ENCODE measurements at places on chromosomes 7 and 10.

- no peak for DNase-seq
These were observed 540.7 kb downstream of the MAGI2 start for GRCh38 chr7:78912781-78913180.

DNA sequence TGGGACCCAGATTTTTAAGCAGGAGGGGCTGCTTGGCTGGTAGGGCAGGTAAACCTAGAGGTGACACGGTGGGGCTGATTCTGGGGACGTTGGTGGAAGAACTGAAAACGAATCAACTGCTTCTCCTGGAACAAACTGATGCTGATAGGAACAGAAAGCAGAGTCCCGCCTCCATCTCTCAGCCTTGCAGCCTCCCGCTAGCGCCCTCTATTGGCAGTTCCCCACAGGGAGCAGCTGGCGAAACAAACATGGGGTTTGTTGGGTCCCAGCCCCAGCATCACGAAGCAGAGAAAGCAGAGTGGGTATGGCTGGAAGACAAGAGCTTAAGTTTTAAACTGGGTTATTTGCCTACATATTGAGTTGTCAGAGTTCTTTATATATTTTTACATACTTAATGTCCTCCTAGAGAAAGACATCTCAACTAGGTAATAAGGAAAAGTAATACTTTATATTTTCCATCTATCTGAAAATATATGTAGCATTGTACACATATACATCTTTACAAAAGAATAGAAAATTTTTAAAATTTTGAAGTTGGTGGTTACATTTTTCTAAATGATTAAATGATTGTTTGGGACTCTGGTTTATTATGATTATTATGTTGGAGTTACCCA lies 42.3 kb upstream of the FOXI2 start:
- DNase-seq, result no peak

- no peak for DNase-seq
These were observed 191.2 kb downstream of the FZD1 start for GRCh38 chr7:91455411-91455810.

GRCh38 chr10:95560278-95561176 lies 644 bp downstream of the SORBS1 start:
- peak; percentile 80 for DNase-seq

DNA sequence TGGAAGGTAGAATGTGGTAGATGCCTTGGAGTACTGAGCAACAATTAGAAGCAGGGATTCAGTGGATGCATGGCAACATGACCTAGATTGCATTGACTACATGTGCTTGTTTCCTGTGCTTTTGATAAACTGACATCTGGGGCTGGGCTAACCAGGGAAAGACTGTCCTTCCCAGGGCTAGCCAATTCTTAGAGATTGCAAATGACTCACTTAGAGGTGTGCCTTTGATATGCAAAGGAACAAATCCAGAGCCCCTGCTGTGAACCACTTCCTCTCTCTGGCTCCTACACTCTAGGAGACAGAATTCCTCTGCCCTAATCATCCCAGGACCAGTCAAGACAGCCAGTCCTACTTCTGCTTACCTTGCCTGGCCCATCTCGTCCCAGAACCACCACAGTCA lies 651.5 kb downstream of the LRMDA start:
- no peak for DNase-seq

GRCh38 chr7:155062411-155062810 lies 7.7 kb upstream of the HTR5A start:
- no peak for DNase-seq

GRCh38 chr10:93143281-93143680 lies 69.6 kb downstream of the CYP26A1 start:
- DNase-seq, result no peak

GRCh38 chr10:78456649-78457400 lies 423.2 kb downstream of the RPS24 start:
- no peak for DNase-seq

GRCh38 chr7:141928845-141929195 lies 12.6 kb downstream of the OR9A4 start:
- no peak for DNase-seq

GRCh38 chr10:47245731-47246350 lies 54.2 kb upstream of the GDF10 start:
- DNase-seq, result peak; percentile 19

DNA sequence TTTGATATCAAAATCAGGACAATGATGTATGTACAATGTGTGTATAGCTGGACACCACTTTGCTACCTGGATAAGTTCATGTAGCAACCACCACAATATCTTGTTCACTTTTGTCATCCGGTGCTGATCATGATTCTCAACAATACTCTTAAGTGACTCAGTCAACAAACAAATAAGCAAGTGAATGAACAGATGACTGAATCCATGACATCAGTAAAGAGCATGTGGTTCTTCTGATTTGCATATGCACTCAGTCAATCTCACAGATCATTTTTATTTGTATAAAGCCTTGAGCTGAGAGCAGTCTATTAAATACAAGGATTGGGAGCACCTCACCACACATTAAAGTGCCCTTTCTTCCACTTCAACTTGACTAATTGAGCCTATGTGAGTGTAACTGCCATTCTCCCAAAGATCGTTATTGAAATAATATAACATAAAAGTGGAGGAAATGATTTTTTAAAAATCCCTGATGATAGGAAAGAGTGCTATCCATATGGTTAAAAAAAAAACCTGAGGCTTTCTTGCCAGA lies 69.5 kb downstream of the NPSR1 start:
- no peak for DNase-seq

DNA sequence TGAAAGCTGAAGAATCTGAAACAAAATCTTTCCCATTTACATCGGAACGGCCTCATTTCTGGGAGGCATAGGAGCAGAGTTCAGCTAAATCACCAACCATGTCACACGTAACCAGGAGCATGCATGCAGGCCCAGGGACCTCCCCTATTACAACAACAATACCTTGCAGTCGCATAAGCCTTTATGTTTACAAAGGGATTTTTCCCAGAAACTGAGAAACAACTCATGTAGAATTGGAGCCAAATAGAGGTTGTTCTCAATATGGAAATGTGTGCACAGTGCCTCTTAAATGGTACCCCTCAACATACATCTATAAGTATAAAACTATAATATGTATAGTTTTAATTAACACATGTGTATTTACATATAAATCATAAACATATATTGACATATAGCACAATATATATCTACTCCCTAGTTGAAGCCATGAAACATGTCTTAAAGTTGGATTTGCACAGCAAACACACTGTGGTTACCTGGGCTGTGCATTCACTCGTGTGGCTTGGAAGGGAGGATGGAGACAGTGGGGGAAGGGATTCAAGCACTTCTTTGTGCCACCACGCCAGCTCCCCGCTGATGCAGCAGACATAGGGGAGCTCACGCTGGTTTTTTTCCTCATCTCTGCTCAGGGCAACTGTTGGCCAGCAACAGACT lies 35.0 kb upstream of the DGKI start:
- DNase-seq, result no peak

GRCh38 chr7:139488810-139489209 lies 5.3 kb upstream of the KLRG2 start:
- DNase-seq, result no peak

- DNase-seq, result no peak
These were observed 165.8 kb downstream of the CFTR start for GRCh38 chr7:117645481-117646165.

DNA sequence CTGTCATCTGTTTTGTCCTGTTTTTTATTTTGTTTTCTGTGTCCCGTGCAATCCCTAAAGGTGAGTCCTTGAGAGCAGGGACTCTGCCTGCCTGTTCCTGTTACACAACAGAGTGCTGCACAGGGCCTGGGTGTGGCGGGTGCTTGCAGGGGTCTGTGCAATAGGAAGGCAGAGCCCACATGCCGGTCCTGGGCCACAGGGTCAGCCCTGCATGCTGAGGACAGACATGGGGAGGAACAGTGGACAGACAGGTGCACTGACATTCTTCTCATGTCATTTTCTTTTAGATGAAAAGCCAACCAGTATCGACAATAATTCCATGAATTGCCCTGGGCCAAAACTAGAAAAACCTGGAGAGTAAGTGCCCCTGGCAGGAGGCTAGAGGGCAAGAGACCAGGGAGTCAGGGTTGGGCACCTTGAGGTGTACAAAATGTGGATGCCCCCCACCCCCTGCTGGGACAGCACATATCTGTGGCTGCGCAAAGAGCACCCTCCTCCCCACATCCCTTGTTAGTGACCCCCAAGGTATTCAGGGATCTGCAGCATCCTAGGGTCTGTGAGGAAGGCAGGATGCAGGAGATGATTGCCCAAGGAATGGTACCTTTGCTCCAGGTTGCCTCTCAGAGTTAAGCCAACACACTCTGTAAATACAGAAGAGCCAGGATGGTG lies 19.9 kb downstream of the ANTXRL start:
- peak; percentile 53 for DNase-seq

GRCh38 chr7:132937286-132937685 lies 144.6 kb downstream of the CHCHD3 start:
- no peak for DNase-seq

DNA sequence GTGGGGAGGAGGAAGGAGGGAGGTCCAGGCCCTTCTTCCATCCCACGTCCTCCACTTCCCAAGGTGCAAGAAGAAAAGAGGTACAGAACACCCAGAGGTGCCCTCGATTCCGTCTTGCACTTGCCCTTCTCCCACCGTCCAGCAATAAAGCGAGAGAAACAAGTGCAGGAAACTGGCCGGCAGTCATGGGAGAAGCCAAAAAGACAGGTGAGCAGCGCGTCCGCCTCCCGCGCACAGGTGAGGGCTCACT lies 1.3 kb downstream of the C10orf95 start:
- no peak for DNase-seq

DNA sequence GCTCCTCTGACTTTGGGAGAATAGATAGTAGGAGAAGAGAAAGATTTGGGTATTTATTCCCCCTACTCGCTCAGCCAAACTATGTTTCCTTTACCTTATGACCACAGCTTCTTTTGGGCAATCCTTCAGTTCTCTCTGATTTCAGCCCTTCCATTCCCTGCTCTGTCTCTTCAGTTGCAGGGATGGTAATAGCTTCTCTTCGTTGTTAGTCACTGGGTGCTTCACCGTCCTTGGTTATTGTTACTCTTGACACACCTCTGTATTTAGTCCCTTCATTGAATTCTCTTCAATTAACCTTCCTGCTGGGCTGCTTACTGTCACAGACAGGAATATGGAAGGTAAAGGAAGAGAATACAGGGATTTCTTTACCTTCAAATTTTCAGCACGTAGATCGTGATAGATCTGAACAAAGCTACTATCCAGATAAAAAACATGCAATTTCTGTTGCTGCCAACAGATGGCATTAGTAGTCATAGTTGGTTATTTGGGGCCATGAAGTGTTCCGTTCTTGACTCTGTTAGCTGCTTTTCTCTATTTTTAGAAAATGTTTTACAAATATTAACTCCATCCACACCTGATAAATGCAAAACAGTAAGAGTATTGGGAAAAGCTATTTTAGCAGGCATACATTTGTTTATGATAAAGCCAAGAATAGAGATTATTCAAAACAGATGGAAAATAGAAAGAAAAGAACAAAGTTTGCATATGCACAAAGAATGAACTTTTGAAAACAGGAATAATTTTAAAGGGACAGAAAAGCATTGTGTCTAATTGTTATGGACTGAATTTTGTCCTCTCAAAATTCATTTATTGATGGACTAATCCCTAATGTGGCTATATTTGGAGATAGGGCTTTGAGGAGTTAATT lies 14.0 kb upstream of the PTTG1IP2 start:
- no peak for DNase-seq

- DNase-seq, result no peak
These were observed 41.3 kb downstream of the WNT2 start for GRCh38 chr7:117281562-117281961.

GRCh38 chr10:75660823-75661222 lies 229.4 kb downstream of the LRMDA start:
- no peak for DNase-seq

DNA sequence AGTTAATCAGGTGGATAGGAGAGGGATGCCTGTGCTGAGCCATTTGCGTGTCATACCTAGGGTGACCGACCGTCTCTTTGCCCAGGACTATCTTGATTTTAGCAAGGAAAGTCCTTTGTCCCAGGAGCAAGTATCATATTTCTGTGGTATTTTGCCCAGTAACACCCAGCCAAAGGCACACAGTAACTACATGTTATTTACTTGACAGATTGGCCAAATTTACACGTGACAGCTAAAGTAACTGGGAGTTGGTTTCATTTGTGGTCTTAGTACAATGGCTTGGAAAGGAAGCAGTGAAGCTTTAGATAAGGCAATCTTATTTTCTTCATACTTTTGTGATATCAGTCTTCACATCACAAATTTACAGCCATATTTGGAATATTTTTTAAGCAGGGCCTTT lies 142.1 kb downstream of the JCAD start:
- no peak for DNase-seq

Measured in sigmoid colon (tissue), 7 donors.